ENCODE measurements at places on chromosomes 2 and 18.

- H3K36me3 ChIP-seq = no peaks in the 10 kb centered on the region
- DNase-seq = no peak
- H3K27me3 ChIP-seq = no peaks in the 10 kb centered on the region
- no peaks in the 10 kb centered on the region for H3K4me1 ChIP-seq
- no peak overlapping the region for H3K27ac ChIP-seq
These were observed 55.4 kb upstream of the GLI2 start for GRCh38 chr2:120680136-120680761.

DNA sequence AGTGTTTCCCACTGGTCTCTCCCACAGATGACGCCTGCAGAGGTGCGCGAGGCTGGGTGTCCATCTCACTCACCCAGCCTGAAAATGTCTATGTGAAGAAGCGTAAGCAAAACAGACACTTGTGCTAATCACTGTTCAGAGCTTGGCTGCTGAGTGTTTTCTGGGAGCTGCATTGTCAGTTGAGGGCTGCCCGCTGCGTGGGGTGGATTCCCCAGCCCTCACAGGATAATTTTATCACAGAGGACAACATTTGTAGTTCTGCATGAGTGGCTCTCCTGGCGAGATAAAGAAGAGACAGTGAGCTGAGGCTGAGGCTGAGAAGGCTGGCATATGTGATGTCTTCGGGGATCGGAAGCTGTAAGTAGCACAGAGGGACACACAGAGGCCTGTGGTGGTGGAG is 16.2 kb upstream of the CAPN13 start:
- H3K27me3 ChIP-seq = no peaks in the 10 kb centered on the region
- no peak overlapping the region for H3K4me3 ChIP-seq
- no peaks in the 10 kb centered on the region for H3K4me1 ChIP-seq
- no peak for DNase-seq

- DNase-seq = no peak
- H3K4me1 ChIP-seq = peaks cover 6% of the 10 kb centered on the region
- H3K27me3 ChIP-seq = no peaks in the 10 kb centered on the region
- no peak overlapping the region for H3K27ac ChIP-seq
- no peak overlapping the region for H3K4me3 ChIP-seq
These were observed 17.4 kb downstream of the AGAP1 start for GRCh38 chr2:235511187-235511661.

DNA sequence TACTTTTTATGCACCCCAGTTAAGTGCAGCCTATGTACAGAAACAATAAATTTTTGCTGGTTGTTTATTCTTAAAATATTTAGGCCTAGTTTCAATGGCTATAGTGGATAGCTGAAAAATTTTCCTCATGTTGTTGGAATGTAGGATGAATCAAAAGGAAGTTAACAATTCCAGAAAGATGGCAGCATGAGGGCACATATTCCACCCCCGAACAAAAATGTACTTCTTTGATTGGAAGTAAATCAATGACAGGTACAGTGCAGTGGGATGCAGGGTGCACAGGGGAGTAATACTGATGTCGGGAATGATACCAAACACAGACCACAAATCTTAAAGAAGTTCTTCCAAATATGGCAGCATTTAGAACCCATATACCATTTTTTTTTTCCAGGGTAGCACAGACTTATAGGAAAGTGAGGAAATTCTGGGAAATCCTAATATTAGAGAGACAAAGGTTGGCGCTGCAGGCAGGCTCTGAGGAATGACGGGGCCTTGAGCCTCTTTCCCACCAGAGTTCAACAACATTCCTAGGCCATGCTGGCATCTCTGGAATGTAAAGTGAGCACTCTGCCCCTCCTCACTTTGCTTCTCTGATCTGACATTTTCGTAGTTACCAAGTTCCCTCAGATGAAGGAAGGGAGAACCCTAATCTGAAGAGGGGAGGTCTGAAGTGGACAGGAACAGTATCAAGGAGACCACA is 36.6 kb upstream of the IKZF2 start:
- no peak overlapping the region for H3K27ac ChIP-seq
- H3K27me3 ChIP-seq = no peaks in the 10 kb centered on the region
- H3K36me3 ChIP-seq = no peaks in the 10 kb centered on the region
- H3K4me3 ChIP-seq = no peak overlapping the region

GRCh38 chr2:150450765-150451164 is 36.7 kb downstream of the RND3 start:
- H3K4me3 ChIP-seq = no peak overlapping the region
- no peaks in the 10 kb centered on the region for H3K36me3 ChIP-seq
- H3K4me1 ChIP-seq = no peaks in the 10 kb centered on the region
